Uterus (tissue), 4 donors: ENCODE measurements at places on chromosomes 16 and 17. TPM values are rescaled to one million over a fixed set of nuclear protein-coding genes. Genes with fewer than 3 reads are reported as not detected.

Gene BIRC5
- not detected for total RNA-seq

Gene SETD1A
- total RNA-seq = 31.7 TPM

Gene SPN
- total RNA-seq = not detected

Gene SALL1
- 7.2 TPM for total RNA-seq

DNA sequence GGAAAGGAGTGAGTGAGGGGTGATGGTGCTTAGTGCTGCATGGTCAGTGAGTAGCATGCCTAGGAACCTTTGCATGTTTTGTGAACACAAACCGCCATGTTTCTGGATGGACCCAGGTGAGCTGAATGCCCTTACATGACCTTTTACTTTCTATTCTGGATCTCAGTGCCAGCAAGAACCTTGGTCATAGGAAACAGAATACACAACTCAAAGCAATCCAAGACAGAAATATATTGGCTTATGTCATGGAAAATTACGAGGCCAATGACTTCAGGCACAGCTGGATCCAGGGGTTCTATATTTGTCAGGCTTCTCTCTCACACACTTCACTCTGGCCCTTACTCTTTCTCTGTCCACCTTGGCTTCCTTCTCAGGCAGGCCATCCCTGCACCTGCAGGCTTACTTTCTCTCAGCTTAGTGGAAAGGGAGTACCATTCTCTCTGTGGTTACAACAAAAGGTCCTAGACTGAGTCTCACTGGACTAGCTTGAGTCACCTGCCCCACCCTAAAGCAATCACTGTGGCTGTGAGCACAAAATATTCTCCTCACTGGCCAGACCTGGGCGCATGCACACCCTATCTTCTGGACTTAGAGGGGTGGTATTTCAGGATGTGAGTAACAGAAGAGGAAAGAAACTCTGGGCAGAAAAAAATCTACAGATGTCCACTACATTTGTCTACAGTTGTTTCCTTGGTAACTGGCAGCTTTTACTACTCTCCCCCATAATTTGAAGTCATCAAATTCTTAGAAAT is 20.4 kb upstream of the CPNE2 start:
- H3K4me1 ChIP-seq = no peaks in the 10 kb centered on the region
- H3K4me3 ChIP-seq = no peak overlapping the region

DNA sequence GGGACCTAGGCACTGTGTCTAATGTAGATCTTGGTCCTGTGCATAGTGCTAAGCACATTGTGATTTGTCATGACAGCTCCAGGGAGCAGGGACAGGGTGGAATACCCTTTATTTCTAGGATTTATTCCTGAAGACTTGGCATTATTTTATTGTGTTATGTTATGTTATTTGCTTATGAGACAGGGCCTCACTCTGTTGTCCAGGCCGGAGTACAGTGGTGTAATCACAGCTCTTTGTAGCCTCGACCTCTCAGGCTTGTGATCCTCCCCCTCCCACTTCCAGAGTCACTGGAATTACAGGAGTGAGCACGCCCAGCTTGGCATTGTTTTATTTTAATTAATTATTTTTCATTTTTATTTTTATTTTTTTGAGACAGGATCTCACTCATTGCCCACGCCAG is 40.5 kb upstream of the USP7 start:
- no peaks in the 10 kb centered on the region for H3K36me3 ChIP-seq
- no peak overlapping the region for H3K4me3 ChIP-seq

- no peaks in the 10 kb centered on the region for H3K36me3 ChIP-seq
- DNase-seq = no peak
- H3K27me3 ChIP-seq = no peaks in the 10 kb centered on the region
- H3K27ac ChIP-seq = no peak overlapping the region
- no peak overlapping the region for H3K4me3 ChIP-seq
These were observed 16.3 kb downstream of the SCN4A start for GRCh38 chr17:63956296-63956920.

DNA sequence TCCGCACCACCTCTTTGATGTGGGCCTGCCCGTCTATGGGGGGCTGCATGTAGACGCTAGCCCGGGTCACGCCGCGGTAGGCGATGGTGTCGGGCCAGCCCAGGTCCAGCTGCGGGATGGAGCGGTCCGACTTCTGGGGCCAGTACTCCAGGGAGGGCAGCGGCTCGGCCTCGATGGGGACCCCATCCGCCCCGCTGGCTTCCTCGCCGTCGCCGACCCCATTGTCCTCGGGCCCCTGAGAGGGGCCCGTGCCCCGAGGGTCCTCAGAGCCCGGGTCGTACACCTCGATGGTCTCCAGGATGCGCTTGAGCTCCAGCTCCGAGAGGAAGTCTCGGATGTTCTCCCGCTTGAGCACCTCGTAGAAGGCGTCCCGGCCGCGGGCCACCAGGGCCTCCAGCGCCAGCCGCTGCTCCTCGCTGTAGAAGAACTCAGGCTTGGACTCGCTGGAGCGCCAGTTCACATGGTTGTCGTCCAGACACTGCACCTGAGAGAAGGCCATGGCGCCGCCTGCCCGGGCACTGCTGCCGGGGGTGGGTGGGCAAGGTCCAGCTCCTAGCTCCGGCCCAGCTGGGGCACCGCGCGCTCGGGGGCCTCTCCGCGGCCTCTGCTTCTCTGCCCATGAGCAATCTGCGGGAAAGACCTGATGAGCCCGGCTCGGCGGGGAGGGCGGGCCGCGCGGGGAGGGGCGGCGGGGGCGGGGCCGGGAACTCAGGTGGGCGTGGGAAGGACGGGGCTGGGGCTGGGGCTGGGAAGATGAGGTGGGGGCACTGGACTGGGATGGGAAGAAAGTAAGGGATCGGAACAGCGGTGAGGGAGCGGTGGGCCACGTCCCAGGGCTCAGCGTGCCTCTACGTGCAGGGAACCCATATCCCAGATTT is 782 bp downstream of the FAM83G start:
- H3K4me1 ChIP-seq = no peaks in the 10 kb centered on the region
- peak; percentile 35 for DNase-seq
- no peaks in the 10 kb centered on the region for H3K36me3 ChIP-seq
- H3K4me3 ChIP-seq = peak overlapping the region; percentile 47

DNA sequence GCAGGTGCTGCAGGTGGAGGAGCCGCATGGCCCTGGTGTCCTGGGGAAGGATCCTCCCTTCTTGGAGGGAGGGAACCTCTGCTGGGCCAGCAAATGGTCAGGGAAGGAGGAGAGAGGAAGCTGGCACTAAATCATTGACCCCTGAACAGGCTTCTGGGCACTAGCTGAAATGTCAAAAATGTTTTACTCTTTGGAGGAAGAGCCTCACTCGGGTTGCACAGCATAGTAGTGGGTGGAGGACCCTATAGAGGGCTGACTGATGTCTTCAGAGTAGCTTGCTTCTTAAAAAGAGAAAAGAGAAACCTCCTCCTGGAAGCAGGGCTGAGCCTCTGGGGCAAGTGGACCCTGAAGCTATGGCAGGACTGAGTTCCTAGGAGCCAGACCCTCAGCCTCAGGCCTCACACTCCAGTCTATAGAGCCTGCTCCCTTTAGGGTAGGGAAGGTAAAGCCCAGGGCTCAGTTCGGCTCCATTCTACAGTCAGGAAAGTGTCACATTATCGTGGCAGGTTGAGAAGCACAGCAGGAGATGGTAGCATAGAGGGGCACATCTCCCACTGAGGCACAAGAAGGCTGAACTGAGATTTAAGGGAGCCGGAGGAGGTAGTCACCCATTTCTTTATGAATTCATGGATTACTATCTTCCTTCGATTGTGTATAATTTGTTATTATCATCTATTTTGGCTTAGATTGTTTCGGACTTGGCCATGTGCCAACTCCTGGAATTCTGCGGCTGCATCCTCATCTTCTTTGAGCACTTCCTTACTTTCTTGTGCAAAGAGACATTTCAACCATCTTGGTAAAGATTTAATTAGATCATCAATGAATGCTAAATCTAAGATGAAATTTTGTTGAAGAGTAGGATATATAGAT is 7.3 kb upstream of the CUEDC1 start:
- no peak overlapping the region for H3K27ac ChIP-seq
- H3K4me3 ChIP-seq = no peak overlapping the region
